ENCODE measurements at places on chromosomes 6 and 20.

DNA sequence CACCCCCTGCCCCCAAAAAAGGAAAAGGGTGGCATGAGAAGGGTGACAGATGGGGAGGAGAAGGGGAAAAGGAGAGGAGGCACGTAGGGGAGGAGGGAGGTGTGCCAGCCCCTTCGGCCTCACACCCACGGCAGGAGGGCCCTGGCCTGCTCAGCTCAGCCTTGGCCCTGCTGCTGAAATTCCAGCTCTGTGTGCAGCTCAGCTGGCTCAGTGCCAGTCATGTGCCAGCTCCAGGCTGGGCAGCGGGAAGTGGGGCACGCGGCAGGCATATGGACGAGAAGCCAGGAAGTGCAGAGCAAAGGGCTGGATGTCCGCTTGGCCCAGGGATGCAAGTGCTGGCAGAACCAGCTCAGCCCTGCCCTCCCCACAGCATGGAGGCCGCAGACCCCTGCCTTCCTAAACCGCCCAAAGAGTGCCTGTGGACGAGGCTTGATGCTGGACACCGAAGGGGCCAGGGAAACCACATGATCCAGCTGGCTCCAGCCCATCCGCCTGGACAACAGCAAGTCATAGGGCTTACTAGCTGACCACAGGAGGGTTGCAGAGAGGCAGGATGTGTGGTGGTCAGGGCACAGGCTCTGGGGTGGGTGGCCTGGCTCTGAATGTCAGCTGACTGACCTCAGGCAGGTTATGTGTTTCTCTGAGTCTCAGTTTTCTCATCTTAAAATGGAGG is 60.2 kb downstream of the NOL4L start:
- no peak for DNase-seq

DNA sequence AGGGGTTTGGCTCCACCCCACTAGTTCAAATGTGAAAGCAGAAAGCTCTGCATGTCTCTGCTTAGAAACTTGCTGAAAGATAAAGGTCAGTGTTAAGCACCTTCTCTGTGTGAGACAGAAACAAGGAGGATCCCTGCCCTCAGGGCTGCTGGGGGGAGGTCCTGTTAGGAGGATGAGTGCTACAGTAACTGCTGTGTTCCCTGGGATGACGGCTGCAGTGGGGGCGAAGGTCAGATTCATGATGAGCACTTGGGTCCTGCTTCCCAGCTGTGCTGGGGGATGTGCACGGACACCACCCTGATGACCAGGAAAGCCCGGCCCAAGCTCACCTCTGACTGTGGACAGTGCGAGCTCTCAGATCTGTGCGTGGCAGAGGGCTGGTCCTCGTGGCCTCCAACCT is 252.6 kb downstream of the DLL1 start:
- DNase-seq, result no peak

- DNase-seq, result peak; percentile 18
Measured at GRCh38 chr6:160238761-160239751, 19.6 kb downstream of the SLC22A2 start.

- DNase-seq, result no peak
Measured at GRCh38 chr6:42051268-42051653, 937 bp downstream of the TAF8 start.

DNA sequence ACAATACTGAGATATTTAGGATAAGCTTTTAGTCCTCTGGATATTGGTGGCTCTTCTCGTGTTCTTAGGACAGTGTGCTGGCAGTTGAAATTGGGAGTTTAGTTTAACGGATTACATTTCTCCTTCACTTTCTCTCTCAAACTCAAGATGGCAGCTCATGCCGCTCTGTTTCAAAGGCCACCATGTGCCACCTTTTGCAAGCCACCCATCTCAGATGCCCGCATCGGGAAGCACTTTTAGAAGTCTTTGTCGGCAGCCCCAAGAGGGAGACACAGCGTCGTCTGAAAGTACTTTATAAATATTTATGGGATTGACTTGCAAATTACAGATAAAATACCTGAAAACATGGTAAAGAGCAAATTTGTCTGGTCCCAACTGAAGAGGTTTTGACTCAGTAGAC is 73.5 kb downstream of the DOK5 start:
- DNase-seq, result no peak

DNA sequence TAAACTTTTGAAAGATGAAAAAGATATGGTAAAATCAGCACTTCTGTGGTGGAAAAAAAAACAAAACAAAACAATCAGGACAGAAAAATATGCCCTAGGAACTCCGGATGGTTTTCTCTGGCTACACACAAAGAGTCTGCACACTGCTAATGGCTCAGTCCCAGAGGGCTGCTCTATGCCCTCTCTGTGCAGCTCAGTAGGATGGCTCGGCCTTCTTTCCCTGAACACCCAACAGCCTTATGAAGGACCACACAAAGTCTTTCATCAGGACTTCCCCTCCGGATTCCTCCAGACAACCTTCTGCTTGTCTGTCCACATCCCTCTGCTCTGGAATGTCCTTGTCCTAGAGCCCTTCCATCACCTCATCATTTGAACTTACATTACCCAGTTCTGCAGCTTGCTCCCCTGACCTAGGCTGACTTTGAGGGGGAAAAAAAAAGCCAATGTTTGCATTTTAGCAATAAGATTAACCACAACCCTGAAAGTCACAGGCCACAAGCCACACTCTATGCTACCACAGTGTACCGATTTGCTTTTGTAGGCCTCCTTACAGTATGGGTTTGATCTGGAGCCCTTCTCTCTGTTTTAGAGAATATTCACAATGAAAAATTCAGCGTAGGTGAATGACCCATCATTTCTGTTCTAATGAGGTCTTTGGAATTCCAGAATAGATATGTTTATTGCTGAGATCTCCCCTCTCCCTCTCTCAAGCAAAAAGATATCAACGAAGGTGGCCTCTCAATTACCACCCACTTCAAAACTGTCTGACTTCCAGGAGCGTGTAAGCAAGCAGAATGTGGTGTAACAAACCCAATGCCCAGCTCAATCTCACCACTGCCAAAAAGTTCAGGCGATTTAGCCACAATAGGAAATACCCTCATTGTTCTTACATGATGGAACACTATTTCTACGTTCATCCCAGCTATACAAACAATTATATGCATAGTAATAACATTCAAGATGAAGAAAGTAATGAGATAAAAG is 164.0 kb downstream of the GMDS start:
- no peak for DNase-seq

GRCh38 chr6:114135363-114135971 is 164.5 kb upstream of the HDAC2 start:
- DNase-seq, result no peak

GRCh38 chr6:144284783-144285547 is at the start of gene UTRN:
UTRN (plus strand) TSS chr6:144285335; CDS start chr6:144291829, 6,494 bp downstream.
- DNase-seq, result peak; percentile 77

GRCh38 chr6:155126727-155127439 is 131.8 kb downstream of the TIAM2 start:
- DNase-seq, result peak; percentile 16

DNA sequence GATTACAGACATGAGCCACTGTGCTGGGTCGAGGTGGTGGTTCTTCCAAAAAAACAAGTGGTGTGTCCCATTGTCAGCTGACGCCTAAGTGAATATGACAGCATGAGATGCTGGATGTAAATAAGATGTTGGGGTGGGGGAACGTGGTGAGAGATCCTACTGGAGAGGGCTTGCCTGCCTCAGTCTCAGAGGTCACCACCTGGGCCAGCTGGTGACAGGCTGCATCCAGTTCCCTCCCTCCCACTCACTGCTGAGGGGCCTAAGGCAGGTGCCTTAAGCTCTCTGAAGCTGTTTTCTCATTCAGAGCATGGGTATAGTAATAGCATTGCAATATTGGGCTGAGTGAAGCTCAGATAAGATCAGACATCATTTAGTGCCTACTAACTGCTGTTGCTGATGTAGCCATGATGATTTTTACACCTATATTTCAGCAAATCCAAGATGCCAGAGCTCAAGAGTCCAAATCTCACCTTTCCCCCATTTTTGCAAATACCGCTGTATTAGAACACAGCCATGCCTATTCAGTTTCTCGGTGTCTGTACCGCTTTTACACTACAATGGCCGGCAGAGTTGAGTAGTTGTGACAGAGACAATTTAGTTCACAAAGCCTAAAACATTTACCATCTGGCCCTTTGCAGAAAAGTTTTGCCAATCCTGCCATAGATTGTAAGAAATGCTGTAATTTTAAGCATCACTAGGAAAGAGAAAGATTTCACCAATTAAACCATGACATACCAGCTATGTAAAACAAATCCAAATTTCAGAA is 171.3 kb downstream of the ANKRD60 start:
- DNase-seq, result no peak

GRCh38 chr6:111990214-111990613 is 63.7 kb upstream of the CCN6 start:
- no peak for DNase-seq

- no peak for DNase-seq
Measured at GRCh38 chr20:8443464-8444072, 311.5 kb downstream of the PLCB1 start.

- DNase-seq, result no peak
Measured at GRCh38 chr20:50991076-50991475, 31.8 kb downstream of the KCNG1 start.

GRCh38 chr20:25353353-25353746 is 37.3 kb downstream of the ABHD12 start:
- DNase-seq, result no peak

GRCh38 chr20:23245553-23246181 is 104.9 kb upstream of the NXT1 start:
- no peak for DNase-seq

GRCh38 chr20:33871362-33871761 is 60.2 kb downstream of the CHMP4B start:
- DNase-seq, result no peak

GRCh38 chr6:100366419-100366818 is 98.3 kb downstream of the SIM1 start:
- no peak for DNase-seq

- no peak for DNase-seq
Measured at GRCh38 chr6:2962004-2962403, 9.4 kb downstream of the SERPINB6 start.

DNA sequence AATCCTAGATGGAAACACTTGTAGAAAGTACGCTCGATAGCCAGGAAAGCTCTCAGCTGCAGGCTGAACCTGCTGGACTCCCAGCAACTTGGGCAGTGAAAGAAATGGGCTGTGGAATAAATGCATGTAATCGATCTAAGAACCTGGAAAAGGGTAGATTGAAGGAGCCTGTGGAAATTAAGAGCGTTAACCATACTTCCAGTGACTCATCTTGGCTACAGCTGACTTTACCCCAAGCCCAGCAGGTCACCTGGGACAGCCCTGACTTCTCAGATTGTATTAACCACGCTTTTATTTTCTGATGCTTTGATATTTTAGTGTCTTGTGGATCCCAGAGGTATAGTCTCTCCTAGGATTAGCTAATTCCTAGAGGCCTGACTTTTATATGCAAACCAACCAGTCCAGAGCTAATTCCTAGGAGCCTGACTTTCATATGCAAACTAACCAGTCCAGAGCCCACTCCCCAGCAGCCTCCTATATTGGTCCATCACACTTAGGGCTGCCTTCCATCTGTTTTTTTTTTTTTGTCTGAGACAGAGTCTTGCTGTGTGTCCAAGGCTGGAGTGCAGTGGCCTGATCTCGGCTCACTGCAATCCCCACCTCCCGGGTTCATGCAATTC is 86.3 kb downstream of the GMPR start:
- no peak for DNase-seq

Measured in SW 1271 (cell line).